A549 treated with RU486 at 1 μM for 4 hours (cell line): ENCODE measurements at places on chromosomes 5 and 9. TPM values are rescaled to one million over a fixed set of nuclear protein-coding genes. Genes with fewer than 3 reads are reported as not detected.

The CCDC152 gene
- not detected in 5 replicates for total RNA-seq

The PRSS3 gene
- 12.2 to 18.4 TPM (median 15.0 TPM) in 5 replicates for total RNA-seq

The MARVELD2 gene
- 2.5 to 2.9 TPM (median 2.6 TPM) in 5 replicates for total RNA-seq

The FCN1 gene
- total RNA-seq, result not detected in 5 replicates

The PCDHGA12 gene
- total RNA-seq, result 0.02 to 0.05 TPM in 2 of 5 replicates, not detected in the others

The CNTNAP3B gene
- total RNA-seq, result 15.9 to 18.8 TPM (median 16.6 TPM) in 5 replicates

The NDUFA8 gene
- 92.7 to 120 TPM (median 101 TPM) in 5 replicates for total RNA-seq

The ZER1 gene
- 12.0 to 16.3 TPM (median 15.4 TPM) in 5 replicates for total RNA-seq

The OR1J2 gene
- not detected in 5 replicates for total RNA-seq

The REEP2 gene
- total RNA-seq, result 5.3 to 7.2 TPM (median 6.5 TPM) in 5 replicates

The UBE2QL1 gene
- total RNA-seq, result 0.10 to 0.18 TPM (median 0.15 TPM) in 5 replicates

The LAMC3 gene
- 1.4 to 2.6 TPM (median 2.1 TPM) in 5 replicates for total RNA-seq

The GPX3 gene
- 14.4 to 20.9 TPM (median 18.1 TPM) in 5 replicates for total RNA-seq

The TAF1L gene
- total RNA-seq, result 0.02 TPM in 1 of 5 replicates, not detected in the others

The ABCA1 gene
- total RNA-seq, result 4.2 to 6.8 TPM (median 6.4 TPM) in 5 replicates

The CDH6 gene
- 0.05 to 0.25 TPM (median 0.16 TPM) in 5 replicates for total RNA-seq

The UGT3A1 gene
- not detected in 5 replicates for total RNA-seq

The ZNF79 gene
- total RNA-seq, result 5.8 to 6.1 TPM (median 6.1 TPM) in 5 replicates

The TMC1 gene
- total RNA-seq, result 0.20 to 0.45 TPM in 2 of 5 replicates, not detected in the others

The SHB gene
- total RNA-seq, result 37.8 to 61.8 TPM (median 57.7 TPM) in 5 replicates

The CTNNAL1 gene
- total RNA-seq, result 36.2 to 59.4 TPM (median 49.0 TPM) in 5 replicates

The NUP155 gene
- 13.5 to 20.9 TPM (median 17.3 TPM) in 5 replicates for total RNA-seq

The SGCD gene
- total RNA-seq, result 3.7 to 4.5 TPM (median 4.0 TPM) in 5 replicates

The MYMK gene
- total RNA-seq, result not detected in 5 replicates

The HTR4 gene
- total RNA-seq, result not detected in 5 replicates

The SMIM32 gene
- not detected in 5 replicates for total RNA-seq

The PARP8 gene
- total RNA-seq, result 0.08 to 0.43 TPM (median 0.14 TPM) in 5 replicates

The TMEFF1 gene
- 0.30 to 1.6 TPM (median 1.3 TPM) in 5 replicates for total RNA-seq

The SURF6 gene
- 19.9 to 33.2 TPM (median 29.0 TPM) in 5 replicates for total RNA-seq

The ROR2 gene
- total RNA-seq, result 0.67 to 2.2 TPM (median 1.5 TPM) in 5 replicates

The IFNA21 gene
- not detected in 5 replicates for total RNA-seq

The GABRA1 gene
- total RNA-seq, result not detected in 5 replicates

The CFAP77 gene
- total RNA-seq, result 0.10 to 0.12 TPM (median 0.10 TPM) in 3 of 5 replicates, not detected in the others

The FXN gene
- 25.1 to 33.6 TPM (median 29.3 TPM) in 5 replicates for total RNA-seq

The SYK gene
- total RNA-seq, result 0.02 to 0.25 TPM (median 0.04 TPM) in 3 of 5 replicates, not detected in the others

The SLC36A2 gene
- not detected in 5 replicates for total RNA-seq

The SPINK4 gene
- not detected in 5 replicates for total RNA-seq

The AQP7 gene
- total RNA-seq, result 0.35 to 0.74 TPM (median 0.53 TPM) in 5 replicates

The SV2C gene
- total RNA-seq, result 0.02 TPM in 1 of 5 replicates, not detected in the others

The CXXC5 gene
- total RNA-seq, result 17.1 to 24.9 TPM (median 21.3 TPM) in 5 replicates

The EFNA5 gene
- 16.7 to 23.3 TPM (median 19.8 TPM) in 5 replicates for total RNA-seq

The ASS1 gene
- 15.4 to 18.0 TPM (median 17.2 TPM) in 5 replicates for total RNA-seq

The TAF11L5 gene
- not detected in 5 replicates for total RNA-seq

The PPP2R2B gene
- 0.07 to 0.37 TPM (median 0.12 TPM) in 5 replicates for total RNA-seq

The SHLD3 gene
- total RNA-seq, result 1.5 to 3.6 TPM (median 2.2 TPM) in 5 replicates

The PCDHB10 gene
- 0.06 TPM in 2 of 5 replicates, not detected in the others for total RNA-seq

The SLC4A9 gene
- not detected in 5 replicates for total RNA-seq

The TLR4 gene
- 0.12 to 0.31 TPM (median 0.13 TPM) in 5 replicates for total RNA-seq

The ANKDD1B gene
- 0.07 TPM in 1 of 5 replicates, not detected in the others for total RNA-seq

The C5orf52 gene
- total RNA-seq, result not detected in 5 replicates

The FBP1 gene
- total RNA-seq, result not detected in 5 replicates

The TMEM252 gene
- total RNA-seq, result not detected in 5 replicates

The TIMD4 gene
- 0.76 to 1.8 TPM (median 1.3 TPM) in 5 replicates for total RNA-seq

The PAEP gene
- 0.25 to 0.66 TPM (median 0.30 TPM) in 3 of 5 replicates, not detected in the others for total RNA-seq
